Left ventricle myocardium superior (tissue), 1 donor: ENCODE measurements at places on chromosomes 3 and 15.
A peak's percentile ranks its signal among the peaks of the same experiment; 100 is the strongest.

- no peak for DNase-seq
Measured at GRCh38 chr3:193499136-193499770, 55.4 kb downstream of the ATP13A4 start.

DNA sequence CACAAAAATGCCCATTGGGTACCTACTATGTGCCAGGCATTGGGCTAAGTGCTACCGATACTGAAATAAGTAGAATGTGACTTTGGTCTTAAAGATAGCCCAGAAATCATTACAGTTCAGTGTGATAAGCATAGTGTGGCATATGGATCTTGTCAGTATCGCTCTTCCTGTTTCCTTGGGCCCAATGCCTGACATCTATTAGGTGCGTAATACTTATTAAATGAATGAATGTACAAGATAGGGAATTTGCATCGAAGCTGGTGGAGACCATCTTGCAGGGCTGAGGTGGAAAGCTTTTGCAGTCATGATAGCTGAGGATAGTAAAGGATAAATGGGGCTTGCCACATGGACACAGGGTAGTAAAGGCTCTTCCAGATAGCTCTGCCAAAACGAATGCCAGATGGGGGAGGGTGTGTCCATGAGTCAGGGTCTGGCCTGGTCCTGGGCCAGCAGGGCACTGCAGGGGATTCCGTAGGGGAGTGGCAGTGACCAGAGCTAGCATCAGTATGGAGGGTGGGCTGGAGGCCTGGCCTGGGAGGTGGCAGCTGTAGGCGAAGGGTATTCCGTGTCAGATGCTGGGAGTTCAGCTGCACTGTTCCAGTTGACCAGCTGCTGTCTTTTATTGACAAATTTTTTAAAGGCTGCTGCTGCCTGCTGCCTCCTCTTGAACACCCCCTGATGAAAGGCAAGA is 23.5 kb downstream of the TSEN2 start:
- DNase-seq = no peak

GRCh38 chr3:65636326-65636725 is 402.4 kb downstream of the MAGI1 start:
- no peak for DNase-seq

- DNase-seq = peak; percentile 55
Measured at GRCh38 chr15:78455749-78456148, 17.7 kb downstream of the IREB2 start.

DNA sequence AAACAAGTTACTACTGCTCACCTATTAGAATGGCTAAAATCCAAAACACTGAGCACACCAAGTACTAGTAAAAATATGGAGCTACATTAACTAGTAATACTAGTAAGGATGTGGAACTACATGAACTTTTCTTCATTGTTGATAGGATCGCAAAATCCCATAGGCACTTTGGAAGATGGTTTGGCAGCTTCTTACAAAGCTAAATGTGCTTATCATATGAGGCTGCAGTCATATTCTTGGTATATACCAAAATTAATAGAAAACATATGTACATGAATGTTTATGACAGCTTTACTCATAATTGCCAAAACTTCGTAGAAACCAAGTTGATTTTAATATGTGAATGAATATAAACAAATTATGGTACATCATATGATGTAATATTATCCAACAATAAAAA is 366.8 kb upstream of the KCNMB2 start:
- DNase-seq = no peak

GRCh38 chr3:172713316-172713715 is 2.4 kb upstream of the NCEH1 start:
- no peak for DNase-seq

DNA sequence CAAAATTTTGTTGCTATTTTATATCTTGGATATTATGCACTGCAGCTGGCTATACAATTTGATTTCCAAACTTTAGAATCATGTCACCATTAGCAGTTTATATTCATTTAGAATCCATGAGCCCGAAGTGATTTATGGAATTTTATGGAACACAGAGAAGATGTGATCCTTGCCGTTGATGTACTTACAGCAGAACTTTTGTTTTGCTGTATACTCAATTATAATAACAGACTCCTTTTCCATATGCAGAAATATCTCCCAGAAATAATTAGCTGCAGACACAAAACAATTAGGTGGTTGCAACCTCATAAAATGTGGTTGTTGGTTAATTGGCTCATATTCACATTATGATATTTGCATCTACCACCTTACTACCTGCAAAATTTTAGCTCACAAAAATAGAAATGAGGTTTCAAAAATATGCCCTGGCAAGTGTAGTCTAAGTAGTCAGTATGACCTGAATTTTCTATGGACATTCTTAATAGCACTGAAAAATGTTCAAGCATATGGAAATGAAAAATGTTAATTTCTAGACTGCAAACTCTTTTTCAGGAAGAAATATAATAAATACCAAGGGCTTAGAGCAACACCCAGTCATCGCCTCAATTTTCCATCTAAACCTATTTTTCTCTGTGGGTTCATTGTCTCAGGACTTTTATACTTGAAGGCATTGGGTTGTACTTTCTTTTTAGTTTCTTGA is 997.6 kb downstream of the MCTP2 start:
- DNase-seq = no peak

- no peak for DNase-seq
Measured at GRCh38 chr3:69240651-69241568, 118.5 kb upstream of the LMOD3 start.
